ENCODE measurements at places on chromosomes 1 and 21.
A peak's percentile ranks its signal among the peaks of the same experiment; 100 is the strongest.

GRCh38 chr1:57132993-57133622, 167.3 kb upstream of the C8B start:
- no peak for DNase-seq

DNA sequence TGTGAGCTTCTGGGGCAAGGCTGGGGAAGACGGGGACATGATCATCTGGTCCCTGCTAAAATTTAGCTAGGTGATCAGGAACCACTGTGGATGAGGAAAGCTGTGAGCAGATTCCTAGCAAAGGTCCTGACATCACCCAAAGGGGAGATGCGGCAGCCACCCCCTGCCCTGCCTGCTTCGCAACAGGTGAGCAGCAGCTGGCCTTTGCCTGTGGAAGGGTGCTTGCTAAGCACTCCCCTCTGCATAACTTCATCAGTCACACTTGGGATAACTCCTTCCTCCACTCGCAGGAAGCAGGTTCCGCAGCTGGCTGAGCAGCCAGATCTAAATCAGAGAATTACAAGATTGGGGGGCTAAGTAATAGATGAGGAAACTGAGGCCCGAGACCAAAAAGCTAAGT, 51.2 kb downstream of the KCNN3 start:
- no peak for DNase-seq

DNA sequence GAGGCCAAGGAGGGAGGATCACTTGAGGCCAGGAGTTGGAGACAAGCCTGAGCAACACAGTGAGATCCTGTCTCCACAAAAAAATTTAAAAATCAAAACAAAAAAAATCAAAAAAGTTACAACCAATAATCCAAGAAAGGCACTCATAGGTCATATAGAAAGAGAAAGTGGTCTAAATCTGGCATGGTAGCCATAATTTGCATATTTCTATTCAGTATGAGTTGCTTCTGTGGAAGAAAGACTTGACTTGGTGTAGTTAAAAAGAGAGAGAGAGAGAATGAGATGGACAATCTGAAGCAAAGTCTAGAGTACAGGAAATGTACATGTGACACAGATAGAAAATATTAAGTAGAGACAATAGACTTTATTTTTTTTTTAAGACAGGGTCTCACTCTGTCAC, 22.5 kb downstream of the JMJD4 start:
- DNase-seq: no peak

- DNase-seq: no peak
Measured at GRCh38 chr1:151013518-151013917, 5.3 kb downstream of the PRUNE1 start.

GRCh38 chr1:84272401-84272800, 29.1 kb upstream of the SAMD13 start:
- DNase-seq: no peak

DNA sequence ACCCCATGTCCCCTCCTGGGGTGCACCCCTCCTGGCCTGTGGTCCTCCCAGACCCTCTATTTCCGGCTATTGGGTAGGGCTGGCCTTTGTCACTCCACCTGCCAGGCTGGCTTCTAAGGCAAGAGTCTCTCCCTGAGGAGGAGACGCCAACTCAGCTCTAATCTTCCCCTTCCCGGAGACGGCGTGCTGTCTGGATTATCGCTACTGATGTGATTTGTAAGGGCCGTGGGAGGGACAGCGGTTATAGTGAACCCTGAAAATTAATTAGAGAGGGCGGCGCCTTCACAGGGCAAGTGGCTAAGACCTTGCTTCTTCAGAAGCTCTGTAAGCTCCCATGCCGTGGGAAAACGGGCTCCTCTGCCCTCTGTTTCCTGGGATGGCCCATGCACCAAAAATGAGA, 207.0 kb upstream of the VAMP3 start:
- DNase-seq: no peak

- DNase-seq: peak; percentile 65
Measured at GRCh38 chr1:117967881-117968280, 38.3 kb downstream of the WDR3 start.

DNA sequence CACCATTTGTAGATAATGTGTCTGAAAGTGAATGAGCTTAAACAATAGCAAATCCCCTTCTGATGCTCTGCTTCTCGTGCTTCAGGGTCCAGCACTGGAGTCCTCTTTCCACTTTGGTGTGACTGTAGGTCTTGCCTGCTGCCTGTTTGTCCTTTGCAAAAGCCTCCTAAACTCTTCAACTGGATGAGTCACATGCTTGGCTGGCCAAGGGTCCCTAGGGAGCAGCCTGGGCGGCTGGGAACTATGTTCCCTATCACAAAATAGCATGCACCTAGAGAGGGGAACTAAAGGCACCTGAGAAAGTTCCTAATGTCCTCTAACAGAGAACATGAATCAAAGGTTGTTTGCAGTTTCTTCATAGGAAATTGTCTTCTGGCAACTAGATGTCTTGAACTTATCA, 607.2 kb upstream of the PLXNA2 start:
- no peak for DNase-seq

- DNase-seq: no peak
Measured at GRCh38 chr1:29096231-29096886, 27.3 kb downstream of the TMEM200B start.

- peak; percentile 10 for DNase-seq
Measured at GRCh38 chr1:37602750-37603694, 7.3 kb upstream of the GNL2 start.

GRCh38 chr1:41243079-41243385, 926 bp upstream of the SCMH1 start:
- DNase-seq: no peak

DNA sequence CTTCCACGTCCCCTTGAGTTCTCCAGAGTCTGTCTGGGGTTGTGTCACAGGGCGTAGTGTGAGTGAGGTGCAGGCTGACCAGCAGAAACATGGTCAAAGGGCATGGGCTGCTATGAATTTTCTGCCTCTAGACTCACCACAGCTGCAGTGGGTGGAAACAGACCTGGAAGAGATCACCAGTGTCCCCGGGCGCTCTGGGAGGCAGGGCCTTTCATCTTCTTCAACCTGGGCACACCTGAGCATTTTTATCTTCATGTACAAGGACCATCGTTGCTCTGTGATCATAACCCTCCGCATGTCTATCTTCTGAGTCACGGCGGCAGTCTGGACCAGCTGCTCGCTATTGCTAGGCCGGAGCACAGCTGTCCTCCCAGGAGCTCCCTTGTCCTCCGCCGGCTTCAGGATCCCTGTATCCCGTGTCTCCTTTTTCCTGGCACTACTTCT, 29.6 kb downstream of the DEGS1 start:
- DNase-seq: no peak

DNA sequence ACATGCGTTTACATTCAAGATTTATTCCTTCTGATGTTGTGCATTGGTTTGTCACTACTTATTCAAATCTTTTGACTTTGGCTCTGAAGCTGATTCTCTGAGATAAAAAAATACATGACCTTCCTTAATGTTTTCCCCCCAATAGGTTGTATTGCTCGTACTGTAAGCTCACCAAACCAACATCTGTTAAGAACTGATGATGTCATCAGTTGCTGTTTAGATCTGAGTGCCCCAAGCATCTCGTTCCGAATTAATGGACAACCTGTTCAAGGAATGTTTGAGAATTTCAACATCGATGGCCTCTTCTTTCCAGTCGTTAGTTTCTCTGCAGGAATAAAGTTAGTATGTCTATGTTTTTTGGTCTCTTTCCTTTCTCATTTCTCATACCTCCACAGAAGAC, 390.2 kb downstream of the ZP4 start:
- no peak for DNase-seq

DNA sequence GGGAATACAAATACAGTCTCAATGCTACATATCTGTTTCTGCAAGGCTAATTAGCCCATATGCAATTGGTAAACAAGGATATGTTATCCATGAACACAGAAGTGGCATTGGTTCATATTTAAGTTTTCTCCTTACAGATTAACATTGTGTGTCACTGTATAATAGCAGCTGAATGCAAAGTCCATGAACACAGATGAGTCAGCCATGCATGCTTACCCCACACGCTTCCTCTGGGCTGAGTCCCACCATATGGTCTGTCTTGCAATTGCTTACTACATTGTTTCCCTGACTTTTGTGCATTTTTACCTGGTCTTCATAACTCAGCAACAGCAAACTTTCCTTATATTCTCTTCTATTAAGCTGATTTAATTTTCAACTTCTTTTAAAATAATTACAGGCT, 41.5 kb upstream of the TSNAX start:
- DNase-seq: no peak

- DNase-seq: no peak
Measured at GRCh38 chr1:228472655-228473054, 14.5 kb upstream of the RNF187 start.

DNA sequence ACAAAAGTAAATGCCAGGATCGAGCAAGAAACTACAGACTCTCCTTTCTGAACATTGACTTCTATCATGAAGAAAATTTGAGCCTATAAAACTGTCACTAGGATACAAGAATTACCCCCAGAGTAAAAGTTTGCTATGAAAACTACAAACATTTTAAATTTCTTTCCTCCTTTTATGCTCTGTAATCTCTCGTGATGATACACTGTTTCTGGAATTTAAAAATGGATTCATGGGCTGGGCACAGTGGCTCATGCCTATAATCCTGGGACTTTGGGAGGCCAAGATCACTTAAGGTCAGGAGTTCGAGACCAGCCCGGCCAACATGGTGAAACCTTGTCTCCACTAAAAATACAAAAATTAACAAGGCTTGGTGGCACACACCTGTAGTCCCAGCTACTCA, 181.3 kb downstream of the ZNF281 start:
- no peak for DNase-seq

DNA sequence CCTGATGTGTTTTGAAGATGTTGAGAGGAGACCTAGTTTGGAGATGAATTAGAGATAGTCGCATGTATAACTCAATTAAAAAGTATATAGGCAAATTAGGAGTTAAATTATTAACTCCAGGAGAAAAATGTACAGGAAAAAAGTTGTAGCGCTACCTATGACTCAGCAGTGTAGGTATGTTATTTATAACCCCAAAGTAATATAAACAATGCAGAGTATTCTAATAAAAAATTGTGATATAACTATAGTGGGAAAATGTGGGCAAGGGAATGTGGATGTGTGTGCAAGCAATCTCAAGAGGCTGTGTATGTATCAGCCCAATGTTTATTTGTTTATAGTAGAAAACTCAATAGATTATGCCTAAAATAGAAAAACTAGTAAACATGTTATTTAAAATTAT, 144.5 kb downstream of the BRINP2 start:
- DNase-seq: no peak

DNA sequence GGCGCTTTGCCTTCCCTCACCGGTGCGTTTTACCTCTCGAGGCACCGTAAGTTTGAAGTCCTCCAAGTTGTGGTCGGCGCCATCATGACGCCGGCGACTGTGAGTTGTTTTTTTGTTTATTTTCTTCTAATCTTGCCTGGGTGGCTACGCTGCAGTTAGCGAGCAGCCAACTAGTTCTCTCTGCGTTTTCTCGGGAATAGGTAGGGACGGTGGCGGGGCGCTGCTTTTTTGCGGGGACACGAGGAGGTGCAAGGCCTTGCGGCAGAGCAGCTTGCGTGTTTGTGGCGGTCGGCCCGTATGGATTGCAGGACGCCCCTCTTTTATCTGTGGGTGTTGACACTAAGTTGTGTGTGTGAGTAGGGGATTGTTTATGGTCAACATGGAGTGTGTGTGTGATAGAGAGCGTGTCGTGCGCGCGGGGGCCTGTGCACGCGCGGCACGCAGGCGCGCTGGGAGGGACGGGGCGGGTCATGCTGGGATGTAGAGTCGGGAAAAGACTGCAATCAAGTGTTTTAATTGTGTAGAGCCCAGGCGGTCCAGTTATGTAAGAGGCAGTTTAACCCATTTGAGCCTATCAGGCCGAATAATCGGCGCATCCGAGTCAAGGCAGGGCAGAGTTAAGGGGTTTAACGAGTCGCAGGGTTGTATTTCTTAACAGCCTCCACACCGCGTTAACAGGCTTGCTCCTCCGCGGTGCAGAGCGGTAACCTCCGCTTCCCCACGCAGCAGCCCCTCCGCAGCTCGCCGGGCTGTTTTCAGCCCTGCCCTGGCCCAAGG, 1.2 kb upstream of the NEGR1 start:
- peak; percentile 90 for DNase-seq

DNA sequence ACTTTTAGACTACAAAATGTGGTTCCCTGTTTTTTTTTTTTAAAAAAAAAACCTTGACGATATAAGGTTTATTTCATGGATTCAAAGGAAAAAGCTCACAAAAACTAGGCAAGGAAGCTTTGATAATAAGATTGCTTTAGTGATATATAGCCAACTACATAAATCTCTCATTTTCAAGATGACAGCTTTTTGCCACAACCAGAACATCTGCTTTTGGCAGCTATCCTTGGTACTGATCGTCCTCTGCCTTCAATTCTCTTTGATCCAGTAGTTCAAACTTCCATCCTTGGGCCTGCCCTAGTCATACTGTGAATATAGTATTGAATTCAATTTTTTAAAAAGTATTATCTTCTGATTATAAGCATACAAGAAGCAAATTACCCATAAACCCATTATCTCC, 72.9 kb upstream of the CD53 start:
- DNase-seq: no peak

- DNase-seq: no peak
Measured at GRCh38 chr1:199759268-199759730, 268.2 kb upstream of the NR5A2 start.

DNA sequence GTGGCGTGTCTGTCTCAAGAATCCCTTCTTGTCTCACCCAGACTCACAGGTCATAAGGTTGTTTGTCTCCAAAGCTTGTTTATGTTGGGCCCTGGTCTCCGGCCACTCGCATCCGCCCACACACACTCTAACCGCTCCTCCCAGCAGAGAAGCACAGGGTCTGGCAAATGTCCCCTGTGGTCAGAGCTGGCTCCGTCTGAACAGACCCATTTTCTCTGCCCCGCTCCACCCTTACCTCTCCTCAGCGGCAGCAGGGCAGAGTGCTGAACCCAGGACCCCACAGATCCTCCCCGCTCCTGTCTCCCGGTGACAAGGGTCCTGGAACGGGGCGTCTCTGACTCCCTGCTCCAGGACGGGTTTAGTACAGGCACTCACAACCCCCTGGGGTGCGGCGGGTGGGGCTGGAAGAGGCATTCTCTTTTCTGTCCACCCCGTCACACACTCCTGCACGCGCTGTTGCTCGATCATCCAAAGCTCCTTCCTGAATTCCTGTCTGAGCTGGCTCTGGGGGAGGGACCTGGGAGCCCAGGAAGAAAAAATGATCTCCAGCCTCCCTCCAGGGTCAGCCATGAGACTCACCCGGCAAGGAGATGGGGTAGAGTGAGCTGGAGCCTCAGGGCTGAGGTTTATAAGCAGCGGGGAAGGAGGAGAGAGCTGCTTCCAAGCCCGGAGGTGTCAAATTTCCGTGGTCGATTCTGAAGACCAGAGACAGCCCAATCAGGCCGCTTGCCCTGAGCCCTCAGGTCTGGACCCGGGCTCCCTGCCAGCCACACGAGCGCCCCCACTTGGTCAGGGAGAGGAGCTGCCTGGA, at the start of gene S100A13:
S100A13 (minus strand) TSS at position 602 of the 811 bp plus-strand sequence. CDS start 1,033 bp downstream, outside the sequence.
- DNase-seq: peak; percentile 91

- no peak for DNase-seq
Measured at GRCh38 chr1:163604896-163605295, 283.1 kb downstream of the NUF2 start.

GRCh38 chr1:109910963-109911798, 532 bp downstream of the CSF1 start:
- DNase-seq: peak; percentile 59

- no peak for DNase-seq
Measured at GRCh38 chr1:208510192-208510952, 266.2 kb upstream of the PLXNA2 start.

GRCh38 chr1:109946511-109946910, 35.9 kb downstream of the CSF1 start:
- DNase-seq: no peak

Measured in muscle of back (tissue), 13 donors.